ENCODE measurements at places on chromosomes 6 and 20. TPM values are rescaled to one million over a fixed set of nuclear protein-coding genes. Genes with fewer than 3 reads are reported as not detected.

DNA sequence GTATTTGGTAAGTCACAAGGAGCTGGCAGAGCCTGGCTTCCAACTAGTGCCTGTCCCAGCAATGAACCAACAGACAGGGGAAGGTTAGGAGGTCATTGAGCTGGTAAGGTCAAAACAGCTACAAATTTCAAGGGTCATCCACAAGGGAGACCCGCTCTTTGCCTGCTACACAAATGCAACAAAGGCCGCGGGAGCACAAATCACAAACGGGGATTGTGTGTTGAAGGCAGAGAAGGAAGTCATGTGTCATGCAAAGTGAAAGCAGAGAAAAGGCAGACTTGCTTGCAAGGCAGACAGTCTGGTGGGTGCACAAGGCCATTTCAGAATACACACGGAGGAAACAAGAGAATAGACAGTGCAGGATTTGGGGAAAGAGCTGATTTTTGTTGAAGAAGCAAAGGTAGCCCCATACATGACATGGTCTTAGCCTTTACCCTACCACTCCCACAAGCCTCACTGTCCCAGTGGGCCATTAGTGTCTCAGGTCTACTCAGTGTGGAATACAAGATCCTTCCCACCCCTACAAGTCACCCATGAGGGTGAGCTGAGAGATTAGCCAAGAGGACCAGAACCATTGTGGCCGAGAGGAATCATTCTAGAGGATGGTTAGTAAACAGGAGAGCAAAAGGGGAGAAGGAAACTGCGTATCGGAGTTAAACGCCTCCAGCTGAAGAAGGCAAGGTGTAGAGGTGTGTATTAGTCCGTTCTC lies 18.1 kb upstream of the SAMHD1 start:
- DNase-seq: no peak

DNA sequence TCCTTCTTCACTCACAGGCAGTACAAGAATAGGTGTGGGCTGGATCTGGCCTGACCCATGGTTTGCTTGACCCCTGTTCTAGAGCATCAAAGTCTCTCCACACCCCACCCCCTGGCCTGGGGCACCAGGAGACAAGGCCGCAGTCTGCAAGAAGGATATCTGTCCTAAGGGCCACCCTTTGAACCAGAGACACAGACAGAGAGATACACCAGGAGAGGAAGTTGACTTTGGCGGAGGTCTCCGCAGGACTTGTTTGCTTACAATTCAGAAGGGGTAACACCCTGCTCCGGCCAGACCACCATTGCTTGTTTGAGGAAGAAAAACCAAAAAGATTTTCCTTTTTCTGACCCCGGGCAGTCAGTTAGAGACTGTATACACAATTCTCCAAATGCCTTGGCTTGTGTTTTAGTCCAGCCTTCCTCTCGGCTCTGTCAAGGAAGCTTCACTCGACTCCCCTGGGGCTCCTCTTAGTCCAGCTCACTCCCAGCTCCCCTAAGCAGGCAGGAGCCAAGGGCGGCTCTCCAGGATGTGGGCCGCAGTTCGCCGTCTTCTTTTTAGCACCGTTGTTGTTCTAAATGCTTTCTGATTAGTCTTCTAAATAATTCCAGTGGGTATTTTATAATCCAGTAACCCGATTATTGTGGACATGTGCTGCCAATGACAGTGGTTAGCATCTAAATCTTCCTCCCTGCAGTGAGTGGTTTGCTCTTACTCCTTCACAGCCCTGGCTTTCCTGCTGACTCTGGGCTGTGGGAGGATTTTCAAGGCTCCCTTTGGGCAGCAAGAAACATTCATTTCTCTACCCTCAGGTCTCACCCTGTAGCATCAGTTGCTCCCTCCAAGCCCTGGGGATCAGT lies 58.6 kb upstream of the MRPS10 start:
- no peak for DNase-seq

DNA sequence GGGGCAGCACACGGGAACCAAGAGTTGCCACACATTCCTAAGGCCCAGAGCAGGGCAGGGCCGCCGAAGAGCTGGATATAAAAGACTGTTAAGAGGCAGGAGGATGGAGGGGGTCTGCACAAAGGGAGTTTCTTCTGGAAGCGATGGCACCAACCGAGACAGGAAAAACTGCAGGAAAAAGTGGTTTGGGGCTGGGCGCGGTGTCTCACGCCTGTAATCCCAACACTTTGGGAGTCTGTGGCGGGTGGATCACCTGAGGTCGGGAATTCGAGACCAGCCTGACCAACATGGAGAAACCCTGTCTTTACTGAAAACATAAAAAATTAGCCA lies 41.8 kb downstream of the SSR1 start:
- no peak for DNase-seq

Gene DEFB124
- not detected for total RNA-seq

Gene KHDRBS2
- total RNA-seq: 7.6 TPM
